Cerebellar cortex (tissue), 1 donor: ENCODE measurements at places on chromosomes 6 and 20.

- DNase-seq = no peak
These were observed 1.8 kb downstream of the PTPRK start for GRCh38 chr6:128518434-128519131.

- no peak for DNase-seq
These were observed 296.2 kb downstream of the FARS2 start for GRCh38 chr6:5557506-5557905.

GRCh38 chr6:3916211-3916610 lies 67.0 kb downstream of the FAM50B start:
- no peak for DNase-seq

- no peak for DNase-seq
These were observed 48.4 kb upstream of the TOP1 start for GRCh38 chr20:40980106-40980827.

GRCh38 chr6:142605922-142606485 lies 304.2 kb downstream of the ADGRG6 start:
- no peak for DNase-seq

DNA sequence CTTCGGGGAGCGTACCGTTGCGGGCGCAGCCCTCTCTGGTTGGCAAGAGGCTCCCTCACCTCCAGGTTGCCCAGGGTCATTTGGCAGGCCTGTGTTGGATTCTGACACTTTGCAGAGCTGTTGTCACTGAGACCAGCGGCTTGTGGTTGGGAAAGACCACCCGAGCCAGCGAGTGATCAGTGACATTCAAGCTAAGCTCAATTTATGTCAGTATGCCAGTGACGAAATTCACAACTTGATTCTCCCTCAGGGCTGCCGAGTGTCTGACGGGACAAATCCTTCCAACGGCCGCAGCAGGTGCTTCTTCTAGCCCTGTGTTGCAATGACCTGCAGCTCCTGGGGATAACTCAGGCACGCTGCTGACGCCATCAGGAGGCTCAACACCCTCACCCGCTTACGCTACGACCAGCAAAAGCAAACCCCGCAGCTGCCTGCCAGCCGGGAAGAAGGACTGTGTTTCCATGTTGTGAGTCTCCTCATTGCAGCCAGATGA lies 16.9 kb upstream of the SLC22A2 start:
- DNase-seq = no peak

GRCh38 chr6:154112181-154112809 lies 73.3 kb downstream of the OPRM1 start:
- DNase-seq = no peak

- DNase-seq = no peak
These were observed 392 bp downstream of the TRIM31 start for GRCh38 chr6:30112402-30112994.

DNA sequence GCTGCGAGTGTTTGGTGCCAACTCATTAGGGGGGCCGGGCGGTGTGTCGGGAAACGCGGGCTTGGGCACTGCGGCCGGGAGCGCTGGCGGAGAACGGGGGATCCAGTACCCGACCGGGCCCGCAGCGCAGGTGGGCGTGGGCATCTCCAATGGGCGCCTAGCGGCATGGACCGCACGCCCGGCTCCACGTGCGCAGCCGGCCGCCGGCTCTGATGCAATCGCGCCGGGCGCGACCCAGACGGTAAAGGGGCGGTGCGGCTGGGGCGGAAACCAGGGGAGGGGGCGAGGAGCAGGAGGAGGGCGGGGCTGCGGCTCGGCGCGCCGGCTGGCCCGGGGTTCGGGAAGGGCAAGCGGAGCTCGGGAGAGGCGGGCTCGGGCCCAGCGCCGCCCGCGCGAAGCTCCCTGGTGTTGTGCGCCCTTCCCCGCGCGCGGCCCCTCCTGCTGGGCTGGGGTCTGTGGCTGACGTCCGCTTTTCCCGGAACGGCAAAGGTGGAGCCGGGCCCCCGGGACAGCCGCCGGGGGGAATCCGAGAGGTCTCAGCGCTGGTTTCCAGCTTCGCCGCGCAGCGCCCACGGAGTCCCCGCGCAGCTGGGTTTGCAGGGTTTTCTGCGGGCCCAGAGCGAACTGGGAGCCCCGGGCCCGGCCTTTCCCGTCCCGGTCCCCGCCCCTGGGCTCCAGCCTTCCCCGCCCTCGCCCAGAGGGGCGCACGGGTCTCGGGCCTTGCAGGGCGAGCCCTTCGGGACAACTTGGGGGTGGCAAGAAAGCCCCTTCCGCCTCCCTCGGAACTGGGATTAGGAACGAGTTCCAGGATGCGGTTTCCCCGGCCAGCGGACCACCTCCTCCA lies 867 bp downstream of the MTHFD1L start:
- DNase-seq = peak; percentile 80

- no peak for DNase-seq
These were observed 208.1 kb downstream of the TINAG start for GRCh38 chr6:54516321-54516720.

DNA sequence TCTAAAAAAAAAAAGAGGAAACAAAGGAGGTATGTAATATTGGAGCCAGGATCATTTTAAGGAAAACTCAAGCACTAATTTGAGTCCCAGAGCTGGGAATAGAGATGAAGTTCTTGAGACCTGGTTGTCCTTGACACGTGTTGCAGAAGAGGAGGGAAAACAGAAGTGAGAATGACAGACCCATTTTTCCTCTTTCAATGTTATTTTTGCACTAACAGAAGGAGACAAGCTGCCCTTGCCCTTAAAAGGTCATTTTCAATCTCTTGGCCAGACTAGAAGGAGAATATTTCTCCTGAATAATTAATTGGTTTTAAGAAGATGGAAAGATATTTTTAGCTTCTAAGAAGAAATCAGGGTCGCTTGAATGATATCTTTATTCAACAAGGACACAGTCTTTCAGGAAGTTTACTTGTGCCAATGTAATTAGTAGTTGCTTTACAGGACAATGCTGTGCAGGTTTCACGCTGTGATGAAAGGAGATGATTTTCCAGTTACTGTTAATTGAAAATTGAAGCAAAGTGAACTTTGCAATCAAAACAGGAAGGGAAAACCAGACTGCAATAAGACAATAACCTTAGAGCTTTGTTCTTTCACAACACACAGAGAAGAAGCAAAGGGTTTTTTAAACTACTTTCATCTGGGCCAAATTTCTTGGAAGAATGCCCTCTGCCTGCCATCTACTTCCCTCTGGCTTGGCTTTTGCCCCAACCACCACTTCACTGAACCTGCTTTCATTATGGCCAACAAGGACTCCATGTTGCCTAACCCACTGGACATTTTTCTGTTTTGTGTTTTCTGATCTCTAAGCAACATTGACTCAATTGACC lies 107.8 kb upstream of the SHLD1 start:
- DNase-seq = peak; percentile 43

DNA sequence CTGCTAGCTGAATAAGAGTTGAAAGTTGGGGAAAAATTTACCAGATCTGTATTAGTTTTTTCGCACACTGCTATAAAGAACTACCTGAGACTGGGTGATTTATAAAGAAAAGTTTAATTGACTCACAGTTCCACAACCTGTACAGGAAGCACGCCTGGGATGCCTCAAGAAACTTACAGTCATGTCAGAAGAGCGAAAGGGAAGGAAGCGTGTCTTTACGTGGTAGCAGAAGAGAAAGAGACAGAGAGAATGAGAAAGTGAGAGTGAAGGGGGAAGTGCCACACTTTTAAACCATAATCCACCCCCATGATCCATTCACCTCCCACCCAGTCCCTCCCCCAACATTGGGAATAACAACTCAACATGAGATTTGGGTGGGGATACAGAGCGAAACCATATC lies 79.6 kb downstream of the KHDC1L start:
- no peak for DNase-seq

- DNase-seq = peak; percentile 43
These were observed 251.0 kb upstream of the TCF21 start for GRCh38 chr6:133637874-133638273.

DNA sequence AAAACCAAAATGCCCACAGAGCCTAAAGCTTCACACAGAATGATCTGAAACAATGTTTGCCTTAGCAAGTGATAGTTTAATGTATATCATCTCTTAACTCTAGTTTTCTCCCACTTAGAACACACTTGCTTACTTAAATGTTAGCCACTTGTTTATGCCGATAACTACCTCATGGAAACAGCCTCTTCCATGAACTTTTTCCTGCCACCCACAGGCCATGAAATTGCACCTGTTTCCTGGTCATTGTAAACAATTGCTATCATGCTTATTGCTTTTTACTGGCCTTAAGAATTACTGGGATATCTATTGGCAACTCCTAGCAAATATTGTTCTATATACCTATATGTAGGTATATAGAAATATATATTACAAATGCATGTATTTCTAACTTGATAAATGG lies 231.1 kb downstream of the HDGFL1 start:
- no peak for DNase-seq
